ENCODE measurements at places on chromosomes 3 and 15.

- peak; percentile 62 for DNase-seq
Observed at GRCh38 chr3:111967651-111968274, 11.1 kb upstream of the ABHD10 start.

- no peak for DNase-seq
Observed at GRCh38 chr3:33779751-33780150, 18.7 kb upstream of the PDCD6IP start.

DNA sequence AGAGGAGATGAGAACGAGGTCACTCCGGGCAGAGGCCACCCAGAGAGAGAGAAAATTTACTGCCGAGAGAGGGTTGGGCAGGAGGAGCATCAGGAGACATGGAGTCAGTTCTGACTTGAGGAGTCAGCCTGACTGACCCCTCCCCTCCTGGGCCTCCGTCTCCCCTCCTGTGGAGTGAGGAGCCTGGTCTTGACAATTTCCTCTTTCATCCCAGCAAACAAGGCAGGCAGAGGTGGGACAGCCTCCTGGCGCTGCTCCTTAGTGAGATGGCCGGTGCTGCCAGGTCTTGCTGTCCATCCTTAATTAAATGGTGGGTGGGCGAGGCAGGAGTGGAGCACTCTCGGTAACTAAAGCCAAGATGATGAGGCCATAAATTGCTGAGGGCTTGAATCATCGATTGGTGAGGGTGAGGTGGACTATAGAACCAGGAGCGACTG lies 60.6 kb downstream of the CYP11A1 start:
- DNase-seq = no peak

- DNase-seq = peak; percentile 15
Observed at GRCh38 chr3:176941689-176942088, 255.6 kb downstream of the TBL1XR1 start.

DNA sequence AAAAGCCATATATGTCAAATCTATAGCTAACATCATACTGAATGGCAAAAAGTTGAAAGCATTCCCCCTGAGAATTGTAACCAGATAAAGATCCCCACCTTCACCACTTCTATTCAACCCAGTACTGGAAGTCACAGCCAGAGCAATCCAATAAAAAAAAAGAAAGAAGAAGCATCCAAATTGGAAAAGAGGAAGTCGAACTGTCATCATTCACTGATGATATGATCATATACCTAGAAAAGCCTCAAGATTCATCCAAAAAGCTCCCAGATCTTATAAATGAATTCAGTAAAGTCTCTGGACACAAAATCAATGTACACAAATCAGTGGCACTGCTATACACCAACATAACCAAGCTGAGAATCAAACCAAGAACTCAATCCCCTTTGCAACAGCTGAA lies 97.4 kb downstream of the CBLB start:
- no peak for DNase-seq

GRCh38 chr3:126886217-126886616 lies 96.7 kb upstream of the PLXNA1 start:
- no peak for DNase-seq

GRCh38 chr3:31124373-31124772 lies 229.9 kb upstream of the GADL1 start:
- DNase-seq = no peak

DNA sequence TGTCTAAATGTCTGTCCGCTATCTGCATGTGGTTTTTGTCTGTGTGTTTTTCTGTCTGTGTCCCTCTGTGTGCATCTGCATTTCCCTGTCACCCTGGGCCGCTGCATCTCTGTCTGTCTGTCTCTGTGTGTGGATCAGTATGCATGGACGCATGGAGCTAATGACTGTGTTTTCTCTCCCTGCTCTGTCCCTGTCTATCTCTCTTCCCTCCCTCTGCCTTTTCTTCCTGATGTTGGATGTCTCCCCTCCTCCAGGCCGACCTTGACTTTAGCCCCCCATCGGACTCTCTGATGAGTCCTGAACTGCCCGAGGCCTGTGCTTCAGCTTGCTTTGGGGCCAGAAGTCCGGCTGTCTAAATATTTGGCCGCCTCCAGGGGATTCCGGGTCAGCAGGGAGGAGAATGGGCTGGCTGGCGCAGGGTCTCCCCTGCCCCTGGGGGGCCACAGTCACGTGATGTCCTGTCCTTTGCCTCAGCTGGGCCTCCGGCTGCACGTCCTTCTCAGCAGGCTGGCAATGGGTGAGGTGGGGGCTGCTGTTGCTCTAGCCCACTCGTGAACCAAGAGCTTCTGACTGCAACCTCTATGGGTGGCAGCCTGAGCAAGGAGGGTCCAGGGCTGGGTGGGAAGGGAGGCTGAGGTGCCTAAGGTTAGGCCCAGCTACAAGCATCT lies 3.7 kb downstream of the SLC38A3 start:
- no peak for DNase-seq

DNA sequence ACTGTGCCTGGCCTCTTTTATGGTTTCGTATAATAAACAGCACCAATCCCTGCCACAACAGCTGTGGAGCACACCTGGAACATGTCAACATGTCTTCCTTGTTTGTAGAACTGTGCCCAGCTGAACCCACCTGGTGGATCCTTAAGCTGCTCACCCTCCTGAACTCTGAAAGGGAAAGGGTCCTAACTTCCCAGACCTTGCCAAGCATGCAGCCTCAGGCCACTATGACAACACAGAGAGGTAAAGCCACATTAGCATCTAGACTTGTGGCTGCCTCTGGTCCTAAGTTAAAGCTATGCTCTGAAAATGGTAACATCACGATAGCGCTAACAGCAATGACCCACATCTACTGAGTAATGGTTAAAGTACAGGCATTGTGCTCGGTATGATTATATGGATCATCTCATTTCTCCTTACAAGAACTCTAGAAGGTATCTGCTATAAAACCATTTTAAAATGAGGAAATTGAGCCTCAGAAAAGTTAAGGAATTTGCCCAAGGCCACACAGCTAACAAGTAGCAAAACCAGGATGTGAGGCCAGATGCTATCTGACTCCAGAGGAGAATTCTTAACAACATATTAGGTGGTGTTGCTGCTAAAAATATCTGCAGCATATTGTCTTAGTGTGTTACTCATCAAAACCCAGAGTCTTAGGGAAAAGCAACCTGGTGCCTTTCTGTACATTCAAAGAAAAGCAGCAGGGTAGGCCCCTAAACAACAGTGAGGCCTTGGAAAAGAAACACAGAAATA lies 23.1 kb upstream of the HERC1 start:
- no peak for DNase-seq

- DNase-seq = no peak
Observed at GRCh38 chr15:38271144-38271543, 18.5 kb downstream of the SPRED1 start.

GRCh38 chr3:11643201-11643603 lies 513 bp downstream of the VGLL4 start:
- DNase-seq = no peak

GRCh38 chr3:79038057-79038456 lies 729.7 kb downstream of the ROBO1 start:
- DNase-seq = no peak

- DNase-seq = no peak
Observed at GRCh38 chr3:130663092-130663491, 83.5 kb downstream of the PIK3R4 start.

GRCh38 chr3:178397836-178398235 lies 138.4 kb upstream of the KCNMB2 start:
- no peak for DNase-seq

- DNase-seq = no peak
Observed at GRCh38 chr15:57418635-57419034, 42.3 kb downstream of the CGNL1 start.

GRCh38 chr3:43559961-43560360 lies 61.9 kb downstream of the ANO10 start:
- no peak for DNase-seq

- no peak for DNase-seq
Observed at GRCh38 chr3:156764751-156765150, 61.4 kb upstream of the LEKR1 start.

DNA sequence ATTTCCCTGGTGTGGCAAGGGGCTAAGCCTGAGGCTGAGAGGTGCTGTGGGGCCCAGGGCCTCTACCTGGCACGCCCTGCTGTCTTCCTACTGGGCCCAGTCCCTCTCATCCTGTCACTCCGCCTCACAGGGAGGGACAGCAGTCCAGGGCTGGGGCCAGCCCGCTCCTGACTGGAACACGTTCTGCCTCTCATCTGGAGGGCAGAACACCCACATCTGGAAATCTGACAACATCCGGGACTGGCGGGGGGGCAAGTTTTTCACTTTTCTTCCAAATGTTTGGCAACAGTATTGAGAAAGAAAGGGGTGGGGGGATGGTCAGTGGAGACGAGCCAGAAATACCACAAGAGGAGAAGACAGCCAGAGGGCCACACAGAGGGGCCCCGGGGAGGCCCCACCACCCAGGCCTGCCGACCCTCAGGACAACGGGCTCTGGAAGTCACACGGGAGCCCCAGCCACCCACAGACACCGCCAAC lies 1.8 kb upstream of the MYL3 start:
- no peak for DNase-seq

GRCh38 chr3:152335273-152335672 lies 66.5 kb downstream of the MBNL1 start:
- DNase-seq = no peak

DNA sequence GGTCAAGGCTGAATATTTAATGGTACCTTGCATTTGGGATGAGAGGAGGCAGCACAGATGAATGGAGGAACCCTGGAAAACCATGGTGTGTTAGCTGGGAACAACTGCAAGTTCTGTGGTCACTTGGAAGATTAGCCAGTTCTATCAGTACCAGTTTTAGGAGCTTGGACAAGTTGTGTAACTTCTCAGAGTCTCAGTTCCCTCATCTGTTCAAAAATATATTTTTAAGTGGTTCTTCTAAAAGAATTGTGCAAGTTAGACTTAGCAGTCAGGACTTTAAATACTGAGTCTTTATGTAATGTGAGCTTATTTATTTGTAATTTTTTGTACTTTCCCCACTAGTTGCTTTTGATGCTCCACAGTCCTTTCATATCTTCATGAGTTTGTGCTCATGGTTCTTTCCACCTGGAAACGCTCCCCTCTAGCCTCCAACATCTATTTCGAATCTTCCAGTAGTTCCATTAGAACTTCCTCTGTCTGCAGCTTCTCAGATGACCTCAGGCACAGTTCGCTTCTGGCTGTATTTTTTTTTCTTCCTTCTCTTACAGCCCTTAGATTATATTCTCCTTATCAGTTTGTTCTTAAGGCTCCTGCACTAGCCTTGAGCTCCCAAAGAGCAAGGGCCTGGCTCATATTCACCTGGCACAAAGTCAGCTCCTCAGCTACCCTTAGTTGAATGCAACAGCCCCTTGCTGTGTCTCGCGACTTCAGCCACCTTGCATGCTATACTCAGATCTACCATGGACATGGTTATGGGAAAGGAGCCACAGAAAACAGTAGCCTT lies 27.1 kb downstream of the ITPR1 start:
- no peak for DNase-seq

GRCh38 chr3:125403789-125404188 lies 28.7 kb upstream of the ZNF148 start:
- DNase-seq = no peak

DNA sequence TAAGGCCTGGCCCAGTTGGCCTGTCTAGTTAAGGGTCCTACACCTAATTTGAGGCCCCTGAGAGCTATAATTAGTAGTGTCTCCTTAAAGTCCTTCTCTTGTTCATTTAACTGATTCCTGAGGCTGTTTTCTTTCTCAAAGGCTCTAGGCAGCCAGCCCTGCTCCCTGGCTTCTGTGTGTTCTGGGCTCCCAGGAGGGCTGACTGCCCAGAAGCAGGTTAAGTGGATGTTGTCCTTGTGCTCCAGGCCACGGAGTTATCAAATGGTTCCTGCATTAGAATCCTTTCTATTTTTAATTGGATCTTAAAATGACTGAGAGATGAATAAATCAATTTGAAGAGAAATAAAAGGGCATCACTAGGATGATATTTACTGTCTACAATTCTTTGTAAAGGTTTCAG lies 140.0 kb downstream of the SNRK start:
- no peak for DNase-seq

DNA sequence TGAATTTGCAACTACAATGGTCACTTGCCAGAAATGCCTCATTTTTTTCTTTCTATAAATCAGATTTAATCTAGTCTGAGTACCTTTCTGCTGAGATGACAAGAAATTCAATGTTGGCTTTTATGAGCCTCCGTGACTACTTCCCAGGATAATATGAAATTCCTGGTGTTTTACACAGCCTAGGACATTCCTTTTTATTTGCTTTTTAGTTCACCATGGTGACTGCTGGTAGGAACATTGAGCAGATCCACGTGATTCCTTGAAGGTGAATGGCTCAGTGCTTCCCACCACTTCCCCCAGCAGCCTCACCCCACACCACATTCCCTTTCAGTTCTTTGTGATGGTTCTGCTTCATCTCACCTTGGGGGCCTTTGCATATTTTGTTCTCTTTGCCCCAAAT lies 4.3 kb upstream of the NPTN start:
- DNase-seq = no peak

- DNase-seq = no peak
Observed at GRCh38 chr3:39138804-39139415, 14.5 kb downstream of the CSRNP1 start.

- DNase-seq = no peak
Observed at GRCh38 chr3:53032609-53033008, 13.3 kb downstream of the SFMBT1 start.

GRCh38 chr3:49034650-49035049 lies 5.5 kb upstream of the IMPDH2 start:
- DNase-seq = no peak

DNA sequence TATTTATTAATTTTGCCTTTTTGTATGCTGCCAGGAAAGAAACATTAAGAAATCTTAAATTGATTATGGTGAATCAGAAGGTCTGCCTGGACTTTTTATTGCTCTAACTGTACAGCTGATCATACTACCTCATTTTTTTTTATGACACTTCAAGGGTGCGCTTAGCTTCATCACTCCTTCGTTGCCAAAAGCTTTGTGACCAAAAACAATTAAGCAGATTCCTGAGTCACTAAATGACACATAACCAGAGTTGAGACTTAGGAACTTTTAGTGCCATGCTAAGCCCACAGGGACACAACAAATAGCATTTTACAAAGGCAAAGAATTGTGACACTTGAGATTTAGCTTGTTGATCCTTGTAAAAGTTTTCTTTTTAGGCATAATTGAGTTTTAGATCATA lies 4.9 kb downstream of the ADIPOQ start:
- no peak for DNase-seq

GRCh38 chr3:125684199-125684598 lies 88.9 kb upstream of the OSBPL11 start:
- peak; percentile 26 for DNase-seq

GRCh38 chr3:111870620-111871019 lies 11.6 kb downstream of the PHLDB2 start:
- DNase-seq = no peak

DNA sequence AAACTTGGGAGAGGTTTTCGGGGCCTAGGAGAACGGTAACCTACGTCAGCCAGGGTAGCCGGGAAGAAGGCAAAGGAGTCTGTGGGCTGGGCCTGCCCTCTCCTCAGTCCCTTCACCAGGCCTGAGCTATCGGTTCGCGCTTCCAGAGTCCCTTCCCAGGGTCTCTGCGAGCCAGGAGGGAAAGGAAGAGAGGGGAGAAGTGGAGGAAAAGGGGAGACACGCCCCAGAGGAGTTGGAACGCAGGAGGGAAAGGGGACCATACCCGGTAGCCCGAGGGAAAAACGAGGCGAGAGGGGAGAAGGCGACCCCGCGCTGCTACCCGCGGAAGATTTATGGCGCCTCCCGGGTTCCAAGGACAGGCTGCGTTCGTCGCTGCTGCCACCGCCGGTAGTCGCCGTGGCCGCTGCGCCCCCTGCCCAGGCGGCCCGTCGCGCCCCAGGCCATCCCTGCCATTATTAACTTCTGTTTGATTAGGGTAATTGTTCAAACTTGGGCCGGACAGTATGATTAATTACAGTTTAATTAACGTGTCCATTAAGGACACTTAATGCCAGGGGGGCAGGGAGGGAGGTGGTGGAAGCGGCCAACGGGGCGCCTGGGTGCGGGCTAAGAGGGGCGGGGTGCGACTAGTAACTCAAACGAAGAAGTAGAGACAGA lies 3.4 kb upstream of the SKOR1 start:
- DNase-seq = no peak
